Activated naive CD4-positive, alpha-beta T cell treated with anti-CD3 and anti-CD28 coated beads, Interleukin-2, amount 50 U/mL, for 16 hours (primary cell): ENCODE measurements at places on chromosomes 2 and 18.

DNA sequence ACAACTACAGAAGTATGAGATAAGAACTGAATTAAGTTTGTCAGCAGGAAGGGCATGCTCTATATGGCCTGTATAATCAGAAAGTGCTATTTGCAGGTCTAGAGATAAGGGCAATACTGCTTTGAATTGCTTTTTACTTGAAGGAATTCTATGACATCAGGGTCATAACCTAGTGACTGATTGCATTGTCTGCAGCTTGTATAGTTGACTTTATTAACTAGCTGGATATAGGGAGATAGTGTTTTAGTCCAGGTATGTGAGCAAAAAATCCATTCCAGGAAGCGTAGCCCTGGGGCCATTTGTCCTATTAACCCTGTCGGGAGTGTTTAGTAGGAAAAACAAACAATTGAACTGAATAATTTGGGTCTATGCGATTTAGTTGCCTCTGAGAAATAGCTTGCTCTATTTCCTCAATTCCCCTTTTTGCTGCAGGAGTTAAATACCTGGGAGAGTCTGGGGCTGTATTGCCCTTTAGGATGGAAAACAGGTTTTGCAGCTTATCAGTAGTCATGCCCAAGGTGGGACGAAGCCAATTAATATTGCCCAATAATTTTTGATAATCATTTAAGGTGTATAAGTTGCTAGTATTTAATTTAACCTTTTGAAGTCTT lies 30.0 kb downstream of the HTR2B start:
- no peak for DNase-seq

GRCh38 chr18:80241919-80242777 lies 5.2 kb downstream of the PARD6G start:
- no peak for DNase-seq

GRCh38 chr2:85319796-85320195 lies 8.0 kb downstream of the TGOLN2 start:
- no peak for DNase-seq

DNA sequence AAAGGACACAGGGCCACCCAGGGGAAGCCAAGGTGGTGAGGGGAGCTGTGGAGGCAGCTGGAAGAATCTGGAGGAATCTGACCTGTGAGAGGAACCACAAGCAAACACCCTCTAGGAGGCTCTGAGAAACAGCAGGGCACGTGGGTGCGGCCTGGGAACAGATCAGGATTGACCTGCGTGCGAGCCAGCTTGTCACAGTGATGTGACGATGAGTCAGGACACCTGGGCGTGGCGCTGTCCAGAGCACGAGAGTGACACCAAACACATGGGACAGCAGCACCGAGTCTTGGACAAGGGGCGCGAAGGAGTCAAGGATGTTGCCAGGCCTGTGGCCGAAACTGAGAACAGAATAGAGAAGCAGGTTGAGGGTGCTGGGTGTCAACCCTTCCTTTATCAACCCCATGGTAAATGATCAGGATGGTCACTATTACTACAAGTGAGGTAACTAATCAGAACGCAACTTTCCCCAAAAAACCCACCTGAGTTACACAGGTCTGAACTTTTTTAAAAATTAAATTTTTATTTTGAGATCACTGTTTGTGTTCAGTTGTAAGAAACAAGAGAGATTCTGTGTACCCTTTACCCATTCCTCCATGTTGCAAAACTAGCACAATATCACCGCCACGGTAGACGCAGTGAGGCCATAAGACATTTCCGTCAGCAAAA lies 637 bp upstream of the SFT2D3 start:
- DNase-seq, result no peak

- DNase-seq, result peak; percentile 97
These were observed 3.4 kb upstream of the DUSP2 start for GRCh38 chr2:96148410-96149217.

DNA sequence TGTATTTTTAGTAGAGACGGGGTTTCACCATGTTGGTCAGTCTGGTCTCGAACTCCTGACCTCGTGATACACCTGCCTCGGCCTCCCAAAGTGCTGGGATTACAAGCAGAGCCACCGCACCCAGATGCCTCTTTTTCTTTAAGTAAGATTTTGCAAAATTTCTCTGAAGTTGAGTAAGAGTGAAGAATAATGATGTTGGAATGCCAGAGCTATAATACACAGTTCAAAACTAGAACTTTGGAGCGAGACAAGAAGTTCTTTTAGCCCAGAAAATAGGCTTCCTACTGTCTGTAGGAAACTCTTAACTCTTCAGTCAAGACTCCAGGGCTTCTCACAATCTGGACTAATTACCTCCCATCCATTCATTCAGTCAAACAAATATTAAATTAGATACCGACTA lies 51.4 kb downstream of the MARCHF4 start:
- no peak for DNase-seq

DNA sequence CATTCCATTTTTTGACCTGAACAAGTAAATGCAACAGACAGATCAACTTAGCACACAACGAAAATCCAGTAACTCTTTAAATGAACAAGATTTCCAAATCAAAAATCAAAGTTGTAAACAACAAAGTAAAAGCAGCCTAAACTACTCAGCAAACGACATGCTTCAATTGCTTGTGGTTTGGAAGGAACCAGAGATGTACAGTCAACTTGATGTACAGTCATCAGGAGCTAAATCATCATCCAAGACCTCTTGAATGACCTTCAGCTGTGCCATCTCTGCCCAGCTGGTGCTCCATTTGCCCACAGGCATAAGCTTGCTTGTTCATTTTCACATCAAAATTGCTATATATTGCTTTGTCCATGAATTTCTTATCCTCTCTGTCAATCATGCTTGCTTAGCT lies 109.8 kb downstream of the UPP2 start:
- no peak for DNase-seq

DNA sequence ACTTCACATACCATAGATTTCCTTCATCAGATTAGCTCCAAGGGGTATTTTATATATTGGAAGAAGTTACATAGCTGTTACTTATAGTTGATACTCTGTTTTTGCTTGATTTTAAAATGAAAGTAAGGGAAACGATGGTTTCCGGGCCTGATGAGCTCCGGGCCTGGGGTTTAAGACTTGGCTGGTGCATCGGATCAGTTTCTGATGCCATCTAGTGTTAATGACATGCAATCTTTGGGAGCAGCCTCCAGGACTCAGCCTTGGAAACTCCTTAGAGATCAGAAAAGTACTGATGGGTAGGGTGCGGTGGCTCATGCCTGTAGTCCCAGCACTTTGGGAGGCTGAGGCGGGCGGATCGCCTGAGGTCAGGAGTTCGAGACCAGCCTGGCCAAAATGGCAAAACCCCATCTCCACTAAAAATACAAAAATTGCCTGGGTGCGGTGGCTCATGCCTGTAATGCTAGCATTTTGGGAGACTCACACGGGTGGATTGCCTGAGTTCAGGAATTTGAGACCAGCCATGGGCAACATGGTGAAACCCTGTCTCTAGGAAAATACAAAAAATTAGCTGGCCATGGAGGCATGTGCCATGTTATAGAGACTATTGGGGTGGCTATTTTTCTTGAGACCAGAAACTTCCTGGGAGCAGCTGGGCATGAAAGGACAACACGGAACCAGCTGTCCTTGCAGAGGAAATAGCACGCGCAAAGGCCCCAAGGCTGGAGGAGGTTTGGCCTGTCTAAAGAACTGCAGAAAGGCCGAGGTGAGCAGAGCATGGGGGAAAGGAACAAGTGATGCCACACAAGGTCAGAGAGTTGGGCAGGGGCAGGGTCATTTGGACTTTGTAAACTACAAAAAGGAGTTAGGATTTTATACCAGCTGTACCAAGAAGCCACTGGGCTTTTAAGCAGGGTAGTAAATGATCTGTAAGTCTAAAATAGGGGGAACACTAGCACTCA lies 46.9 kb upstream of the CNOT11 start:
- peak; percentile 48 for DNase-seq

- DNase-seq, result no peak
These were observed 87.3 kb upstream of the TLK1 start for GRCh38 chr2:171247741-171248662.

DNA sequence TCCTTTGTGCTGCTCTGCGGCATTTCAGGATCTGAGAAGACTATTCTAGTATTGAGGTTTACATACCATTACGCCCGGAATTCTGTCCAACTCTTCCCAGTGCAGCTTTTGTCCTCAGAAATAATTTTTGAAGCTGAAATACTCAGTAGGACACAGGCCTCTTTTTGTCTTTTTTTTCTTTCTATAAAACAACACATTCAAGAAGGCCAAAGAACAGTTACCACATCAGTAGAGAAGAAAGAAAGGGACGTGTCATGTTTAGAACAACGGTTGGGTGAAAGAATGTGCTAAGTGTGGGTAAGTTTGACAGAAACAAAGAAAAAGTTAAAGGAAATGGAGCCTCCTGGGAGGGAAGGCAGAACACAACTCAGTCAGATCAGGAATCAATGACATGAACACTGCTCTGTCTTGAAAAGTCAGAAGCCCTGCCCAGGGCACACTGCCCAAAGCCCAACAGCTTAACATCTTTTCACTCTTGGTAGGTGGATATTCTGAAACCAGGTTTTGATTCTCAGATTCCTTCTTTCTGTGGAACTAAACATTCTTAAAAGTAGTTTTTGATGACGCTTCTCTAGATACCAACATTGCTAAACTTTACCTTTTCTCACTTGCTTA lies 198.6 kb upstream of the CWC22 start:
- DNase-seq, result no peak

- DNase-seq, result no peak
These were observed 23.7 kb upstream of the DNAH6 start for GRCh38 chr2:84492571-84492970.

DNA sequence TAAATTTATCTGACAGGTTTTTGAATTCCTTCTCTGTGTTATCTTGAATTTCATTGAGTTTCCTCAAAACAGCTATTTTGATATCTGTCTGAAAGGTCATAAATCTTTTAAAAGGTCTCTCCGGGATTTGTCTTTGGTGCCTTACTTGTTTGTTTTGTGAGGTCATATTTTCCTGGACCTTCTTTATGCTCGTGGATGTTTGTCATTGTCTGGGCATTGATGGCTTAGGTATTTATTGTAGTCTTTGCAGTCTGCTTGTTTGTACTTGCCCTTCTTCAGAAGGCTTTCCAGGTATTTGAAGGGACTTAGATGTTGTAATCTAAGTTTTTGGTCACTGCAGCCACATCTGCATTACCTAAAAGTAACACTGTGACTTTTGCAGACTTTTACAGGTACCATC lies 355.2 kb downstream of the PARD3B start:
- DNase-seq, result no peak

GRCh38 chr18:44766450-44766849 lies 85.8 kb downstream of the SETBP1 start:
- no peak for DNase-seq

- peak; percentile 53 for DNase-seq
These were observed 36.5 kb upstream of the GLS start for GRCh38 chr2:190843890-190844699.

GRCh38 chr2:48346124-48346536 lies 183.8 kb upstream of the STON1 start:
- no peak for DNase-seq

DNA sequence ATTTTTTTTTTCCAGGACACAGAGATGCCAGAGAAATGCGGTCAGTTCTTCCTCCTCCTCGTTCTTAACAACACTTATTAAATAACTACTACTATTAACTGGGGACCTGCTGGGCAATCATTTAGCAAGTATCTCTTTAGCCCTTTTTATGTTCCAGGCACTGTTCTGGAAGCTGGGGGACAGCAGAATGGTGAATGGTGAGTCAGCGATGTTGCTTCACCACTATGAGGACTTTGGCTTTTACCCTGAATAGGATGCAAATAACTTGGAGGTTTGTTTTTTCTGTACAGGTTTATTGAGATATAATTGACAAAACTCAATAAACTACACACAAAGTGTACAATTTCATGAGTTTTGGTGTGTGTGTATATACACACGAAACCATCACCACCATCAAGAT lies 179.9 kb upstream of the MSH6 start:
- no peak for DNase-seq

- no peak for DNase-seq
These were observed 1.1 kb upstream of the TMEM185B start for GRCh38 chr2:120224256-120224655.
